ENCODE measurements at places on chromosomes 4 and X.

- DNase-seq: no peak
Observed at GRCh38 chr4:165096776-165097175, 15.9 kb downstream of the TMEM192 start.

- no peak for DNase-seq
Observed at GRCh38 chr4:69858690-69859089, 1.3 kb downstream of the SULT1E1 start.

- no peak for DNase-seq
Observed at GRCh38 chr4:137819964-137820383, 287.7 kb upstream of the PCDH18 start.

DNA sequence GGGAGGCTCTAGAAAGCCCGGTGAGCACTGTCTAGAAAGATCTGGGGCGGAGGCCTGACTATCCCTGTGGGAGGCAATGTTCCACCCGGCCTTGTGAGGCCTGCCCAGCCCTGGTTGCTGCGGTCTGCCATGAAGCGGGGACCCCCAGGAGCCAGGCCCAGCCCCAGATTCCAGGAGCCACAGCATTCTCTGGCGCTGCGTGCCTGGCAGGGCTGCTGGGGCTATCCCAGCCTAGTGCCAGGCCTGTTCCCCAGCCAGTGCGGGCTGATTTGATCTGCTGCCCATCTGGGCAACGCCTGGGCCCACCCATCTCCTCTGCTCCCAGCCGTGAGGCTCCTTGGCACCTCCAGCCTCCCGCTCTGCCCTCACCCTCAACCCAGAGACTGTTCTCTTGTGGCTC, 19.6 kb downstream of the ATP2B3 start:
- DNase-seq: no peak

DNA sequence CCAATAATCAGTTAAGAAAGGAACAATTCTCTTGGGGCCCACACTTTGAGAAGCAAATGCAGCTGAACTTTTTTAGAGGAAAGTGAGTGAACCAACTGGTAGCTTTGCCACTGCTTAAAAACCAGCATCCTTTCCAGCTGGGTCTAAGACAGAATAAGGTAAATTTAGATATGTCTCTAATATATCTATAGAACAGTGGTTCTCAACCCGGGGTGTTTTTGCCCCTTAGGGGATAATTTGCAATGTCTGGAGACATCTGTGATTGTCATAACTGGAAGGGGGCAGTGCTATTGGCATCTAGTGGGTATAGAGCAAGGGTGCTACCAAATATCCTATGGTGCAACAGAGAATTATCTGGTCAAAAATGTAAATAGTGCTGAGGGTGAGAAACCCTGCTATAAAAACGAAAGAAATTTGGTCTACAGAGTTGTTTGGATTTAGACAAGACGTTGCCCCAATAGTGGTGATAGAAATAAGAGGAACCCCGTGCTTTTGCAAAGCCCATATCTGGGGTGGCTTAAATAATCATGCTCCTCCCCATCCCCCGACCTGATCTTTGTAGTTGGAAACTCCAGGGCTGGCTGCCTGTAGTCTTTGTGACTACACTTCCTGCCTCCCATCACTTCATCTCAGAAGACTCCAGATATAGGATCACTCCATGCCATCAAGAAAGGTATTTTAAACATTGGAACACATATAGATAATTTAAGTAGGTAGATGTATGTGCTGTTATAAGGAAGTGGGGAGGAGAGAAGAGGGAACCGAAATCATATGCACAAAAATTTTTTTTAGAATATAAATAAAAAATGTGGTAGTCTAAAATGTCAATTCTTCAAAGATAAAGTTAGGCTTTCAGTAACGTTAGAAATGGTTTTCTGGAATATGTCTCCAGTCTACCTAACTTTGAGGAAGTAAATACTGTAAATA, at the start of gene TLR7:
Gene TLR7 (plus strand): TSS at position 622 of the 927 bp plus-strand sequence. CDS start 507 bp downstream, outside the sequence.
- no peak for DNase-seq

- DNase-seq: no peak
Observed at GRCh38 chrX:138845786-138846185, 134.3 kb upstream of the FGF13 start.

- DNase-seq: no peak
Observed at GRCh38 chr4:24966076-24966475, 53.2 kb upstream of the CCDC149 start.

DNA sequence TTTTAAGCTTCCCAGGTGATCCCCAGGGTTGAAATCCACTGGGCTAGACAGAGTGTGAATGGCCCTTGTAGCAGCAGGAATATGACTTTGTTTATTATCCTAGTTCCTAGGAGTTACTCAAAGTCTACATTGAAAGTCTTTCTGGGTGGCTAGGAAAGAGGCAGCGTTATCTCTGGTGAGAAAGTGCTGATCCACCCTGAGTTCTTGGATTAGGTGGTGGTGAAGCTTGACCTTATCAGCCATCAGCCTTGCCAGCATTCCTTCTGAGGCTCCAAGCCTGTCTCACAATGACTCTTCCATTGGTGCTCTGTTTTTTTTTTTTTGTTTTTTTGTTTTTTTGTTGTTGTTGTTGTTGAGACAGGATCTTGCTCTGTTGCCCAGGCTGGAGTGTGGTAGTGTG, 83.1 kb upstream of the CLCN4 start:
- no peak for DNase-seq

- DNase-seq: no peak
Observed at GRCh38 chrX:150627957-150628356, 59.5 kb downstream of the MTM1 start.

DNA sequence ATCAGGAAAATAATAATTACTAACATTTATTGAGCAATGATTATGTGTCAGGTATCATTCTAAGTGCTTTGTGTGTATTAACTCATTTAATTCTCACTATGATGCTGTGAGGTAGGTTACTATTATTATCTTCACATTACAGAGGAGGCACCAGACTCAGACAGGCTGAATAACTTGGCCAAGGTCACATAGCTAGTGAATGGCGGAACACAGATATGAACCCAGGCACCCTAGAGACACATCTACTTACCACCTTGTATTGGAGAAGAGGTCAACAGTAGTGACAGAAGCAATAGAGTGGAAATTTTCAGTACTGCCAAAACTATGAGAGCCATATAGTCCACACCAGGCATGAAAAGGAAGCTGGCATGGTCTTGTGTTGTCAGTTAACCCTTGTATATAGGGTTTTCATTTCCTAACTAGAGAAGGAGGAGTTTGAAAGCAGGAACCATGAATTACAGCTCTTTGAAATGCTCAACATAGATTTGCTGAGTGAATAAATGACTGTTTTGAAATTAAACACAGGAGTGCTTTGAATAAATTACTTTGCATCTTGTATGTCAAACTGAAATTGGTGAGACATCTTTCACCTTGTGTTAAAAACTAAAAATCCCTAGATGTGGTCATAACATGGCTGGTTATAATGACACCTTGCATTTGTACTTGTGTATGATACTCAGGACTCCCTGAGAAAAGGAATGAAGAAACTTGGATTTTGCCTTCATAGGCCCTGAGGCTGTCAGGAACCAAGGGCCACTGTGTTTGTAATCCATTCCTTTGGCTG, 71.8 kb downstream of the RTL9 start:
- DNase-seq: no peak

GRCh38 chrX:31649201-31649600, 577.4 kb upstream of the FTHL17 start:
- no peak for DNase-seq

- DNase-seq: no peak
Observed at GRCh38 chrX:20968996-20969395, 405.2 kb upstream of the CNKSR2 start.

DNA sequence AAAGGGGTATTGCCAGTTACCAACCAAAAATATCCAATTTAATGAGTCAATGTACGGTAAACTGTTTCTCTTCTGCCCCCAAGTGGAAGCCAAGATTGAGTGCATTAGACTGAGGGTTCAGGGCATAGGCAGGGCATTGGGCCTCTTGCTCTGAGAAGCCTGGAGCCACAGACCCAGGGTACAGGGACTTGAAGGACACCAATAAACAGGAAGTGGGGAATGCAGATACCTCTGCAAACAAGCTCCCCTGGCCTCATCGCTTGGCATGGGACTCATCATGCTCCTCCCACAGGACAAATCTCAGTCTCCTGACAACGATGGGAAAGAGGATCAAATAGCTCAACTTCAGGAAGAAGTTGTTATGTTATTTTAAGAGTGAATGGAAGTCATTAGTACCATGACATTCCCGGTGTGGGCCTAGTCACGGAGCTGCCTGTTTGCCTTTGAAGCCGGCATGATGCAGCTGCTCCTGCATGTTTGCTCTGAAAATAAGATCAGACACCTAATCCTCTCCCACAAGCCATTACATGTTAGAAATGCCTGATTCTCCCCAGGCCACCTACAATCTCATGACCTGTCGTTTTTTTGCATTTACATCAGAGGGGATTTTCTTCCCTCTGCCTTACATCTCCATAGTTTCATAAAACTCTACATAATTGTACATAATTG, 224.2 kb downstream of the RCHY1 start:
- DNase-seq: peak; percentile 48

- no peak for DNase-seq
Observed at GRCh38 chr4:18012807-18013462, 8.6 kb downstream of the LCORL start.

DNA sequence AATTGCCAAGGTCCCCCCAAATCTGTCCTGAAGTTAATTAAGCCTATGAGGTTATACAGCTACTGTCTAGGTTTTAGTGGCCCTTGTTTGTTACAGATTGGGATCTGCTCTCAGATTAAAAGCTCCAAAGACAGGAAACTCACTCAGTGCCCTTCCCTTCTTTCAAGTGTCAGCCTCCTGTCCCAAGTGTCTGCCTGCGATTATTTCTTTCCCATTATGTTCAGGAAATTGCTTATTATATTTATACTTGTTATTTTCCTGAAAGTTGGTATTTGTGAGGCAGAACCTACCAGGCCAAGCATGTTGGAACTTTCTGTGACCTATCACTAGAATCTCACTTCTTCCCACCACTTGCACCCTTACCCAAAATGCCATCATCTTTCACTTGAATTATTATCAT, 173.2 kb downstream of the AREG start:
- DNase-seq: no peak

DNA sequence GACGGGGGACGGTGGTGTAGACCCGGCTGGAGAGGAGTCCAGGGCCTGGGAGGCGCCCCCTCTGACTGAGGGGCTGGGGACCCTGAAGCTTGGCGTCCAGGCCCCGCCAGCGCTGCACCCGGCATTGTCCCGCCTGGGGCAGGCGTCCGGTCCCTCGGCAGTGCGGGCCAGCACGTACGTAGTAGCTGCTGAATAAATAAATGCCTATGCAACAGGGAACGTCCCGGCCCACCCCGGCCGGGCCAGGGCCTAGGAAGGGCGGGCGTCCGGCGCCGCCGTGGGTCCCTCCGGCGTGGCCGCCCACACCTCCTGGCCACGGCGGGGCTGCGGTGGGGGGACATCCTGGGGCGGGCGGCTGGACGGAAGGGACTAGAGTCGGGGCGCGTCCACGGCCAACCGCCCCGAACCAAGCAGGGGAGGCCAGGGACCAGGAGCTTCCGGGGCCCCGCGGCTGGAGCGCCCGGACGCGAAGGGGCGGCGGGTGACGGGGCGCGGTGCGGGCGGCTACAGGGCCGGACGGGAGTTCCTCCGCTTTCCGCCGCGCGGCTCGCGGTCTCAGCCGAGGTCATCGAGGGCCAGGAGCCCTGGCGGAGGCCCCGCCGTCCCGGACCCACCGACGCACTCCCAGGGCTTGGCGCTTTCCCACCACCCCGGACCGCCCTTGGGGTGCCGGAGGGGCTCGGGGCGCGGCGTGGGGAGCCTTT, 886 bp upstream of the WWC2 start:
- peak; percentile 83 for DNase-seq

GRCh38 chr4:38560340-38560739, 103.7 kb upstream of the KLF3 start:
- DNase-seq: no peak
